Progenitor cell of endocrine pancreas (in vitro differentiated cells): ENCODE measurements at places on chromosomes 4 and X.

- DNase-seq, result no peak
These were observed 6.1 kb downstream of the GPR82 start for GRCh38 chrX:41730081-41730480.

DNA sequence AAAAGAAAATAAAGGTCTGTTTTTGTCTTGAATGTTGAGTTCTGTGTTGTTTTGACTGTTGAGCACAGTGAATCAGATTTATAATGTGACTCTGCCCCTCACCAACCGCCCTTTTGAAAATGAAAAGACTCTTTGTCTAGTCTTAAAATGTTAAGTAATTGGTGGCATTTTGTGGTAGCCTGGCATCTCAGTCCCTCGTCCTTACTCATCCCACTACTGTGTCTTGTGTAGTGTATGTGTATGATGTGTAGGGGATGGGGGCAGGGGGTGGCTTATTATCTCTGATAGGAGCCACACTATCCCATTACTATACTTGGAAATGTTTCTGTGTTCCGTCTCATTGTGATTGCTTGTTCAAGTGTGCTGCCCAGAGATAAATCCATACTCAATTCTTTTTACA is 12.2 kb downstream of the KLHL34 start:
- DNase-seq, result no peak

DNA sequence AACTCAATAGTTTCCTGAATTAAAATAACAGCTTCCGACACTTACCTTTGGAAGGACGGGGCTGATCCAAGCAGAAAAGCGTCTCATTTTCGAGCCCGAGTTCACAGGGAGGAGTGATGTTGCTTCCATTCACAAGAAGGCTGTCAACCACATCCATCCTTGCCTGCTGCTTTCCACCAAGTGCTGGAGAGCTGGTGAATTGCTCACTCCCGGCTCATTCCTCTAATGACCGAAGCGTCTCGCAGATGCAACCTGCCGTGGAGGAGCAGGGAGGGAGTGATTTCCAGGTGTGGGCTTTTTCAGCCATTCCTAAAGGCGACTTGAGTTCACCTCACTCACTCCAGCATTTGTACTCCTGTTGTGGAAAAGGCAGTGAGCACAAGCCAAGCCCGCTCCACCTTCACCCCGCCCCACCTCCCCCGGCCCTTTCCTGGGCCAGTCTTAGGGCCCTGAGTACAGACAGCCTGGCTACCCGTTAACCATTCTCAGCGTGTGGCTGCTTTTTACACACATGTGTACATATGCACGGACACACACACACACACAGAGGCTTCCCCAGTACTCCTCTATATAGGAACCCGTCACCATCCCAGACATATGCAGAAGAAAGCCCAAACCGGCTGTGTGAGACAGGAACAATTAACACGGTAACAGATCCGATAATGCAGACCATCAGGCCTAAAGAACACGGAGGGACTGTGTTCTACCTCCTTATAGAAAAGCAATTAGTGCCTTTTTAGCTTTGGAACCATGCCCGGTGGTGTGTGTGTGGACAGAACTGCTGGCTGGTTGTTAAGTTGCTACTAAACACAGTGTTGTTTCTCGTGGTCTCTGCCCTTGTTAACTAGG is at the start of gene CCKAR:
TSS of gene CCKAR (minus strand) at position 374 of the 849 bp plus-strand sequence. CDS start at position 157, 217 bp downstream.
- DNase-seq, result no peak

DNA sequence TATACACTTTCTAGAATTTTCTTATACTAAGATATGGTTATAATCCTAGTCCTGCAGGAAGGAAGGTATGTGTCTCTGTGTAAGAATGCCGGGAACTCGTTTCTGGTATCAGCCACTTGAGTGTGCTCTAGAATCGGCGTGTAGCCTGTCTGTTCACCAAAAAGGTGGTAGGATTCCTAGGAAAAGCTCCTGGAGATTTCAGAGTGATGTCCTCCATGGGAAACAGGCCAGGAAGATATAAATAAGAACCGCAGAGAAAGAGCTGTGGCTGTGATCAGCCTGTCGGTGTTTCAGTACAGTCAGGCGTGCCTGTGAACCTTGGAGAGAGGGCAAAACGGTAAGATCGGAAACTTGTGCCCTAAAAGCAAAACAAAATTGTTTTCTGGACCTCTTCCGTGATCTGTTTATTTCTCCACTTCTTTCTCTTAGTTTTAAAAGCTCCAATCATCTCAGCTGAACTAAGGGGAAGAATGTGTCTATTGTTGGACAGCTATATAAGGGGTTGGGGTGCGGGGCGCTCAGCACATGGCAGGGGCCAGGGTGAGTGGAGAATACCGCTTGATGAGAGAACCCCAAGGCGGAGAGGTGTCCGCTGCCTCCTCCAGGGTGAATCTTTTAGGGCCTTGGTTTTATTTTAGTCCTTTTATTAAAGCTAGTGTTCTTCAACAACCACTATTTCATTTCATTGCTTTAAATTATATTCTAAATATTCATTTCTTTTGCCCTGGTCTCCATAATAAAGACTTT is 303.8 kb upstream of the TENM3 start:
- DNase-seq, result no peak

DNA sequence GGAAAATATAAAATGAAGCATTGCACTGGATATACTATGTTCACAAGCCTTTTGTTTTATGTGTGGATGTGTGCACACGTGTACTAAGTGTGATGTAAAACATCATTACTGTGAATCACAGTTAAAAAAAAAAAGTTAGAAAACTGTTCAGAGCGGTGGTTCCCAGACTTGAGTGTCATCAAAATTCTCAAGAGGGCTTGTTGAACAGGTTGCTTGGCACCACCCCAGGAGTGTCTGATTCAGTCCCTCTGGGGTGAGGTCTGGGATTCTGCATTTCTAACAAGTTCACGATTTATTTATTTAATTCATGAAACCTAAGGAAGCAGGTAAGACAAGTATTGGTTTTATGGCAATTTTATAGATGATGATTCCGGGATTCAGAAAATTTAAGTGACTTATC is 1.8 kb downstream of the CENPU start:
- no peak for DNase-seq

- DNase-seq, result no peak
These were observed 33.7 kb upstream of the PTPN13 start for GRCh38 chr4:86560447-86560846.

- no peak for DNase-seq
These were observed 355.1 kb downstream of the TLL1 start for GRCh38 chr4:166228112-166228511.

DNA sequence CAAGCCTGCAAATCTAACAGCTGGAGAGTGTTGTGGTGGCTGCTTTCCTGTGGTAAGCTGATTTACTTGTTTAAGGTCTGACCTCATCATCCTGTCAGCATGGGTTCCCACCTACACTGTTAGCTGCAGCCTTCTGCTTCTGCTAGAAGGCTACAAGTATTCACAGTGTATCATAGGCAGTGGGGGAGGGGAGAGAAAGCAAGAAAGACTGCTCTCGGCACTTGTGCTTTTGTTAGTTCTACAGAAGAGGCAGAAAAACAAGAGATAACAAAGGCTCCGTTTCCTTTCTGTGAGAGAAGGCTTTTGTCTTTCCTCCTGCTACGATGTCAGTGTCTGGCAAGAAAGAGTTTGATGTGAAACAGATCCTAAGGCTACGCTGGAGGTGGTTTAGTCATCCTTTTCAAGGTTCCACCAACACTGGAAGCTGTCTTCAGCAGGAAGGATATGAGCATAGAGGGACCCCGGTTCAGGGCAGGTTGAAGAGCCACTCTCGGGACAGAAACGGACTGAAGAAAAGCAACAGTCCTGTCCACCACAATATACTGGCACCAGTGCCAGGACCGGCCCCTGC is at the start of gene KLHL4:
TSS of gene KLHL4 (plus strand) at position 232 of the 571 bp plus-strand sequence. CDS start at position 324, 92 bp downstream.
- DNase-seq, result peak; percentile 18

GRCh38 chr4:173680278-173680677 is 150.2 kb upstream of the HAND2 start:
- no peak for DNase-seq

- DNase-seq, result no peak
These were observed 17.1 kb downstream of the AFP start for GRCh38 chr4:73452953-73453700.

DNA sequence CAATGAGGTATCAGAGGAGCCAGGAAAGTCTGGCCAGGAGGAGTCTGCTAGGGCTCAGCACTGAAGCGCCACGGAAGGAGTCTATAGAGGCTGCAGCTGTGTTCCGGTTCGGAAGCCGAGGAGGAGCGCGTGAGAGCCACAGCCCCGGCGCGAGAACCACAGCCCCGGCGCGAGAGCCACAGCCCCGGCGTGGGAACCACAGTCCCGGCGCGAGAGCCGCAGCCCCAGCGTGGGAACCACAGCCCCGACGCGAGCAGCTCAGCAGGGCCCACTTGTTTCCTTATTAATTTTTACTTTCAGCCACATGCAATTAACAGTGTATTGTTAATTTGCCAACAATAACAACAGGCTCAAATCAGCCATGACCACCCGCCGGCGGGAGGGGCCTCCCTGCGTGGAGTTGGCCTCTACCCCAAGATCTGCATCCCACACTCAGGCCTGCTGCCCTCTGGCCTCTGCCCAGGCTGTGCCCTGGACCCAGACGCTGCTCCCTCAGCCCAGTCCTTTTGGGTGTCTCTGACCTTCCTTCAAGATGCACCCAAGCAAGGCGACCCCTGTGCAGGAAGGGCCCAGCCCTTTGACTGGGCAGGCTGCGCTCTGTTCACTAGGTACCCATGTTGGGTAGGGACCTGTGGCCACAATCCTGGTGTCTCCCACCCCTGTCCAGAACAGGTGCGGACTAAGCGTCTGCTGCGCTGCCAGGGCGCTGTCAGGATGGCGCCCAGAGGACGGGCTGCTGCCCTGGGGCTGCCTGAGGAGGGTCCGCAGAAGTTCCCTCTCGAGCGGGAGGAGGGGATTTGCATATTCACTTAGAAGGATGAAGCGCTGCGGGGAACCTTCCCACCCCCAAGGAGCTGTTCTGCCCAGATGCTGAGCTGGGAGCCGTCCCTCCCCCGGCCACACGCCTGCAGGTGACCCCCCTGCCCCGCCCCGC is 113.8 kb downstream of the ADRA2C start:
- no peak for DNase-seq

DNA sequence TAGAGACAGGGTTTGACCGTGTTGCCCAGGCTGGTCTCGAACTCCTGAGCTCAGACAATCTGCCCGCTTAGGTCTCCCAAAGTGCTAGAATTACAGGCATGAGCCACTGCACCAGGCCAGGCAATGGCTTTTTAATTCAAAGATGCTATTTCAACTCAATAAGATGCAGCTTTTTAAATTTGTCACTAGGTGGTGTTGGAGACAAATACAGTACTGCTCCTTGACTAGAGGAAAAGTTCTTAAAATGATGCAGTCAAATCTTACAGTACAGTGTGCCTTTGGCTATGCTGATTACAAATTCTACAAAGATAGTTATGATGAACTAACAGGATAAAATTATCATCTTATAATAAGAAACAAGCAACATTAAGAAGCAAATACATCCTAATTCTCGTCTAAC is 441.1 kb downstream of the KCNIP4 start:
- DNase-seq, result no peak

DNA sequence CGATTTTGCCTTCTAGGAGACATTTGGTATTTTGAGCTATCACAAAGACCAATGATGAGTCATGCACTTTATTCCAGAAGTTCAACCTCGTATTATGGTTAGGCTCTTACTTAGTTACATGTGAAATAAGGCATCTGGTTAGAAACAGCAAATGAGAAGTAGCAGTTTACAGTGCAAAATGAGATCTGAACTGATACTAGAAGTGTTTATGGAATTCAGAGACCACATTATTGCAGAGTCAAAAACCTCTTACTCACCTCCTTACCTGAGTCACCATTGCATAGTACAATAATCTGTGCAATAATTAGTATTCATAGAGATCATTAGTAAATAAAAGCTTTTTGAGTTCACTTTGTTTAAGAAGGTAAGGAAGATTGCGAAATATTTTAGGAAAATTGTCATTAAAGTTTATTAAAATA is 38.7 kb downstream of the SEC24B start:
- no peak for DNase-seq

DNA sequence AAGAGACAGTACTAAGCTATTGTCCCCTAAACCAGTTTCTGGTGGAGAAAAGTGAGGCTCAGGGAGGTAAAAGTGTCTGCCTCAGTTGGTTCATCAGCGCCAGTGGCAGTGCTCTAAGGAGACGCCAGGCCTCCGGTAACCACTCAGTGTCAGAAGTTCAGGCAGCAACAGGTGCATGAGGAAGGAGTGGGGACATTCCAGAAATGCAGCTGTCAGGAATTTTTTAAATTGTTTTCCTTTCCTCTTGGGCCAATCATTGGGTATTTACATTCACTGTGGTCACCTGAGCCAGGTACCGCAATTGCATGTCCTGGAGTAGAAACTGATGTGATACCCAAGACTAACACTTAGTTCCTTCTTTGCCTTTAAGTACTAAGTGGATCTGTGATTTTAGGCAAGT is 40.2 kb upstream of the HS3ST1 start:
- no peak for DNase-seq

DNA sequence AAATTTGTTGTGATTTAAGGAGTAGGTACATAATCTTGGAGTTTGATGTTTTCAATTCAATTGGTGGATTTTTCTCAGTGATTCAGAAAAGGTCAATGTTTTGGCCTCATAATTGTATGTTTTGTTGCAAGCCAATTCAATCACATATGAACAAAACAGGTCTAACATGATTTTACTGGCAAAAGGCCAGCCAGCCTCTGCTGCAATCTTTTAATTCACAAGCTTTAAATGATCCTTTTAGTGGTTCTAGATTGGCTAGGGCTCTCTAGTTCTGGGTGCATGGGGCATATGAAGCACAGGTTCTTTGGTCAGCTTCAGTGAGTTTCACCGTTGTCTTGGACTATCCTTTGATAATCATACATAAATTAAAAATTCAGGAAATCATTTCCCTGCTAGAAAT is 19.2 kb upstream of the SLC6A14 start:
- no peak for DNase-seq

DNA sequence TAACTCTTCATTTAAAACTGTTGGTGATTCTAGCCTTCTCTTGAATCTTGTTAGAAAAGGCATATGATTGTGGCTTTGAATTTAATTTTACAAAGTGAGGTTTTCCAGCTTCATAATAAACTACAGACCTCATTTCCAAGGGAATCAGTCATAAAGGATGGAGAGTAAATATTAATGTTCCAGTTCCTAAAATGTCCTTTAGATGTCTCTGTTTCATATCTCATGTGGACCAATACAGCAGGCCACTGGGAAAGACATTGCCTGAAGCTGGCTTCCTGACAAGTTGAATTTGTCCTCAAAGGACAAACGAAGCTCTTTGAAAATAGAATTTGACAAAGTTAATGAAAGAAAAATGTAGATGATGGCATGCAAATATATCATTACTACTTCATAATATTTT is 125.4 kb downstream of the ZNF330 start:
- no peak for DNase-seq
